ENCODE measurements at places on chromosomes 13 and 19.

GRCh38 chr19:12365236-12366162 lies at the start of gene ZNF442:
ZNF442 (minus strand) TSS chr19:12365683; CDS start chr19:12363631, 2,052 bp downstream.
- peak; percentile 64 for DNase-seq

GRCh38 chr13:90428522-90429210 lies 918.8 kb upstream of the MIR17HG start:
- DNase-seq, result no peak

GRCh38 chr13:105936816-105937215 lies 598.6 kb downstream of the EFNB2 start:
- DNase-seq, result no peak

DNA sequence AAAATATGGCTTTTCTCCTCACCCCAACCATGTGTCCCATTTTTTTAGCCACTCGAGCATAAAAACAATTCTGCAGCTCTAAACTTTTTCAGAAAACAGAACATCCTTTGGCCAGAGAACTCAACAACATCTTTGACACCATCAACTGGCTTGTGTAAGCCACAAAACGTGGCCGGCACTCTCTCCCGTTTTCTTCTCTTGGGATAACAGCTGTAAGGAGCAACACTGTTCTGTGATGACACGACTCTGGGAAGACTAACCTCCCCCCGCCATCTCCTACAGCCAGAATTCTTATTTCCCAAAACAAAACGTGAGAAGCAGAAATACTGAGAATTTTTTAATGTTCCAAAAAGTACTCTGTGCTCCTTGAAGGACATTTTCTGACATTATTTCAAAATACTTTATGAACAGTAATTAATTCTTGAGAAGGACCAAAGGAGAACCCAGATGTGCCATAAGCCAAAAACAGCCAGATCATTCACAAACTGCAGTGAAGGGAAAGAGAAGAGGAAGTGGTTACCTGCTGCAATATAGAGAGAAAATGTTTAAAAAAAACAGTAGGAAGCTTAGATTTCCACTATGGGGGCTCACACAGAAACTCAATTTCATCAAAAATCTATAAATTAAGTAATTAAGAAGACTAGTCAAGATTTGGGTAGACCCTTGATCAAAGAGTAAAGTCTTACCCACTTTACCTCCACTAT lies 25.8 kb downstream of the COL4A1 start:
- DNase-seq, result no peak

DNA sequence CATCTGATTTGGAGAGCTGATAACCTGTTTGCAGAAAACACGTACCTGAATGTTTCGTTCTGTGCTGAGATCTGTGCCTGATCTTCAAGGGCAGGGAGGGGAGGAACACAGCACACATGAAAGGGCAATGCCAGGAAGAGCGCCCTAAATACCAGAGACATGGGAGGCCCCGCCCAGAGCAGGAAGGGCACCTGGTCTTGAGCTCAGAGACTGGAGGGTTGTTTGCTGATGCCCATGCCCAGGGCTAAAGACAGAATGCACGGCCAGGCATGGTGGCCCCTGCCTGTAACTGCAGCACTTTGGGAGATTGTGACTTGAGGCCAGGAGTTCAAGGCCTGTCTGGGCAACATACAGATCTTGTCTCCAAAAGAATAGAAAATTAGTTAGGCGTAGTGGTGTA lies 183.2 kb downstream of the TUBA3C start:
- DNase-seq, result peak; percentile 11

GRCh38 chr19:4896372-4896771 lies 6.3 kb downstream of the ARRDC5 start:
- no peak for DNase-seq

GRCh38 chr13:58134012-58134411 lies 502.5 kb downstream of the PCDH17 start:
- no peak for DNase-seq

DNA sequence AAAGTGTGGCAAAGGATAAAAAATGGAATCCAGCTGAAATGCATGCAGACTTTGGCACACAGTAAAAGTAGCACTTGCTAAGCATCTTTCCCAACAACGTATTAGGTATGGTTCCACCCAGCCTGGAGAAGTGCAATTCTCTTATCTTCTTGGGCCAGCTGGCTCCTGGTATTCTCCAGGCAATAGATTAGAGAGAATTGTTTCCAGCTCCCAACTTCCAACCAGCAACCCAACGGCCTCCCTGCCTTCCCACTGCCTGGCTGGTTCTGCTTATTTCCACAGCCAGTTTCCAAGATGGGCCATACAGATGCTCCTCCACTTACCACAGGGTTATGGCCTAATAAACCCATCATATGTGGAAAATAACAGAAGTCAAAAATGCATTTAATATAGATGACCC lies 133.4 kb downstream of the OXGR1 start:
- no peak for DNase-seq

All from activated effector memory CD4-positive, alpha-beta T cell treated with Interleukin-2 at 50 U/mL for 16 hours (primary cell).